Left renal pelvis (tissue), 4 donors: ENCODE measurements at places on chromosomes 6 and 20. TPM values are rescaled to one million over a fixed set of nuclear protein-coding genes. Genes with fewer than 3 reads are reported as not detected.

DNA sequence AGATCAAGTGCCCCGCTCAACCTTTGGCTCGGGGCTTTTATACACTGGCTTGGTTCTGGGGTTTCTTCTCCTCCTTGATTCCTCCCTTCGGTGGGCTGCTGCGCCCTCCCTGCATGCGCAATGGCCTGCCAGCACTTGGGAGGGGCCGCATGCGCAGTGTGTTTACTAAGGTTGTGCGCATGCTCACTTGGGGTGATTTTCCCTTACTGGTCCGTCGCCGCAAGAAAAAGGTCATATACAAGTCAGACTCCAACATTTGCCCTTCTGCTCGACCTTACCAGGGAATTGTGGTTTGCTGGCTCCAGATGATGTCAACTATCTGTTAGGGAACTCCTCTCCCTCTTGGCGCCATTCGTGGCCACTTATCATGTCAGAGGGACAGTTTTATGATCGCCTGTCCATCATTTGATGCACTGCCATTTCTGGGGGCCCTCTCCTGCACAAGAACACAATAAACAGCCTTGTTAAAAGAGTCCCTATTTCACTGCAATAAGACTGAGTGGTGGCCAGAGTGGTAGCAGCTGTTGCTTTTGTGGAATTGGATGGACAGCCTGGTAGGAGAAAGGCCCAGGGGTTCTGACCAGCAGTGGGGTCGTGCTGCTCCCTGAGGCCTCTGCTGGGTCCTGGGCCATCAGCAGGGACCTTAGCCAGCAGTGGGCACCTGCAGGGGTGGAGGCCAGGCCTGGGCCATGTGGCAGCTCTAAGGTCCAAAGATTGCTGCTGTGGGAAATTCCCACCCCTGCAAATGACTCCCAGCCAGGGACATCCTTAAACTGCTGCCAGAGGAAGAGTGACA lies 2.8 kb upstream of the LBP start:
- peak; percentile 74 for DNase-seq

- no peak for DNase-seq
Measured at GRCh38 chr6:134577998-134578397, 260.1 kb upstream of the SGK1 start.

Gene GOPC
- polyA plus RNA-seq, result 61.9 TPM

Gene HLA-DPB1
- polyA plus RNA-seq, result 17.2 TPM

Gene MAFB
- polyA plus RNA-seq, result 135 TPM
